Activated T-helper 1 cell treated with anti-CD3 and anti-CD28 coated beads, Interleukin-12 subunit alpha, Interleukin-12 subunit beta, Interleukin-2, Interleukin-4 antibody, amounts not matched to agents 30 ng/mL and 10 ng/mL and 1 ng/mL, durations not matched to agents 14 hours and 24 hours and 36 hours (primary cell): ENCODE measurements at places on chromosomes 5 and 9. TPM values are rescaled to one million over a fixed set of nuclear protein-coding genes. Genes with fewer than 3 reads are reported as not detected.

GRCh38 chr9:77291714-77292113 is 114.4 kb downstream of the VPS13A start:
- H3K27me3 ChIP-seq, result no peaks in the 10 kb centered on the region
- no peak overlapping the region for H3K4me3 ChIP-seq
- H3K4me1 ChIP-seq, result peaks cover 3% of the 10 kb centered on the region
- no peak for DNase-seq
- H3K36me3 ChIP-seq, result peaks cover 25% of the 10 kb centered on the region

- no peaks in the 10 kb centered on the region for H3K36me3 ChIP-seq
- no peaks in the 10 kb centered on the region for H3K4me1 ChIP-seq
- no peak overlapping the region for H3K27ac ChIP-seq
These were observed 38.9 kb upstream of the FGF1 start for GRCh38 chr5:142724821-142725220.

DNA sequence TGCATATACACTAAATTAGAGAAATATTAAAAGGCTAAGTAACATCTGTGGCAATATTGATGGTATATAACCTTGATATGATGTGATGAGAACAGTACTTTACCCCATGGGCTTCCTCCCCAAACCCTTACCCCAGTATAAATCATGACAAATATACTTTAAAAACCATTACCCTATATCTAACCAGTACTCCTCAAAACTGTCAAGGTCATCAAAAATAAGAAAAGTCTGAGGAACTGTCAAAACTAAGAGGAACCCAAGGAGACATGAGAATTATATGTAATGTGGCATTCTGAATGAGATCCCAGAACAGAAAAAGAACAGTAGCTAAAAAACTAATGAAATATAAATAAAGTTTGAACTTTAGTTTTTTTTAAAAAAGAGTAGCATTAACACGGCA is 7.3 kb upstream of the IFNB1 start:
- no peak for DNase-seq
- no peak overlapping the region for H3K27ac ChIP-seq
- no peaks in the 10 kb centered on the region for H3K36me3 ChIP-seq
- no peak overlapping the region for H3K4me3 ChIP-seq
- peaks cover 28% of the 10 kb centered on the region for H3K4me1 ChIP-seq

- H3K4me3 ChIP-seq, result no peak overlapping the region
- H3K27ac ChIP-seq, result no peak overlapping the region
- no peaks in the 10 kb centered on the region for H3K4me1 ChIP-seq
- no peaks in the 10 kb centered on the region for H3K36me3 ChIP-seq
- H3K27me3 ChIP-seq, result peaks cover 2% of the 10 kb centered on the region
These were observed 136.5 kb upstream of the KLF4 start for GRCh38 chr9:107626118-107626517.

GRCh38 chr9:115116421-115117284 is 1.3 kb downstream of the TNC start:
- H3K36me3 ChIP-seq, result no peaks in the 10 kb centered on the region
- DNase-seq, result no peak
- H3K27me3 ChIP-seq, result peaks cover 68% of the 10 kb centered on the region

- H3K4me3 ChIP-seq, result no peak overlapping the region
- H3K27me3 ChIP-seq, result no peaks in the 10 kb centered on the region
- H3K27ac ChIP-seq, result no peak overlapping the region
- no peaks in the 10 kb centered on the region for H3K36me3 ChIP-seq
- peaks cover 18% of the 10 kb centered on the region for H3K4me1 ChIP-seq
These were observed 96.5 kb upstream of the CAST start for GRCh38 chr5:96565582-96566265.

DNA sequence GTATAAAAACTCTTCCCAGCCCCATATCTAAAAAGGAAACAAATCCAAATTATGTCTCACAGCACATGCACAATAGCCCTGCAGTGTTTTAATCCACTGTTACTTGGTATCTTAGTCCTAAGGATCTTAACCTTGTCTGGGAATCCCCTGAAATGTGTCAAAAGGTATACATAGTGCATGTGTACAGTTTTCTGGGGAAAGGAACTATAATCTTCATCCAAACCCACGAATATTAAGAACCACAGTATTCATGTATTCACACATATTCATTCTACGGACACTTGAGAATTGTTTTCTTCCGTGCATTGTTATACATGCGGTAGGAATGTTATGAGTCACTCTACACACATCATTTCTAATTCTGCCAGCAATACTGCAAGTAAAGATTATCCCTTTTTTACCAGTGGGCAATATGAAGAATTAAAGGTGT is 47.8 kb upstream of the SNX2 start:
- H3K4me1 ChIP-seq, result peaks cover 5% of the 10 kb centered on the region
- no peaks in the 10 kb centered on the region for H3K36me3 ChIP-seq
- peaks cover 4% of the 10 kb centered on the region for H3K27me3 ChIP-seq
- DNase-seq, result no peak

DNA sequence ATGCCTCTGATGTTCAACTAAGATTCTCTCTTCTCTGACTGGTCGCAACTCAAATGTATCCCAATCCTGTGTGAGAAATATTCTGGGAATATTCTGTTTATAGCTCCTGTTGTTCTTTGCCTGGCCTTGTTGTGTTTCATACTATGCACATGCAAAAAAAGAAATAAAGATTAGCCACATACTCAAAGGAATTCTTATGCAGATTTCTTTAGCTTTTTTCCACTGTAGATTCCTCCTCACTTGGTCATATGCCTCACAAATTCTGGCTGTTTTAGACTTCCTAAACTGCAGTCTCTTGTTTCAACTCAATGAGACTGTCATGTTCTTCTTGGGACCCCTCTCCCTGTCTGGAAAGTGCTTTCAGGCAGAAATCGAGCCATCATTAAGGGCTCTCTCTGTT is 217.5 kb upstream of the SH3GL2 start:
- no peaks in the 10 kb centered on the region for H3K36me3 ChIP-seq
- H3K27ac ChIP-seq, result no peak overlapping the region
- no peaks in the 10 kb centered on the region for H3K4me1 ChIP-seq
- H3K4me3 ChIP-seq, result no peak overlapping the region
- no peaks in the 10 kb centered on the region for H3K27me3 ChIP-seq

DNA sequence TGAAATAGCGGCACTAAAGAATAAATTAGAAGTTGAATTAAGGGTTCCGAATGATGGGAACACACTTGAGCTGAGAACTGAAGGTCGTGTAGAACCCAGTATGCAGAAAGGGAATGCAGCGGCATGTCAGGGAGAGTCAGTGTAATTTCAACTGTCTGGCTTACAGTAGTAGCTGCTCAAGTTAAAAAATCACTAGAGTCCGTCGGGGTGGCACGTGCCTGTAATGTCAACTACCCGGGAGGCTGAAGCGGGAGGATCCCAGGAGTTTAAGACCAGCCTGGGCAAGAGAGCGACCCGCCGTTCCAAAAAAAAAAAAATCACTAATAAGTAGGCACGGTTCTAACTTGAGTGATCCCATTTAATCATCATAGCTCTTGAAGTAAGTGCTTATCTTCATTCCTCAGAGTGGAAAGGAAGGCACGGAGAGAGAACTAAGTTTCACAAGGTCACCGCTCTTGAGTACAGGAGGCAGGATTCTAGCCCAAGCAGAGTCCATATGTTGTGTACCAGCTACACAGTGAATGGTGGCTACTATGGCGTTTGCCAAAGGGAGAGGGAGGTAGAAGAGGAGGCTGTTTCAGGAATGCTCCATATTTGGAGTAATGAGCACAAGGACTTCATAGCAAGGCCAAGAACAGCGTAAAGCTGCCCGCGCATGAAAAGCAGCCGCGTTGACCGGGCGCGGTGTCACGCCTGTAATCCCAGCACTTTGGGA is 831 bp downstream of the RMRP start:
- H3K27ac ChIP-seq, result peak overlapping the region; percentile 99
- H3K4me1 ChIP-seq, result peaks cover 56% of the 10 kb centered on the region
- H3K27me3 ChIP-seq, result peaks cover 2% of the 10 kb centered on the region
- peak overlapping the region; percentile 84 for H3K4me3 ChIP-seq

GRCh38 chr9:108867829-108868228 is 5.8 kb downstream of the ACTL7A start:
- DNase-seq, result no peak
- H3K27ac ChIP-seq, result no peak overlapping the region
- H3K27me3 ChIP-seq, result no peaks in the 10 kb centered on the region
- H3K4me3 ChIP-seq, result no peak overlapping the region
- peaks cover 34% of the 10 kb centered on the region for H3K36me3 ChIP-seq
- H3K4me1 ChIP-seq, result no peaks in the 10 kb centered on the region

- H3K27ac ChIP-seq, result no peak overlapping the region
- H3K4me3 ChIP-seq, result no peak overlapping the region
- peaks cover 4% of the 10 kb centered on the region for H3K36me3 ChIP-seq
- H3K4me1 ChIP-seq, result peaks cover 46% of the 10 kb centered on the region
- no peak for DNase-seq
- no peaks in the 10 kb centered on the region for H3K27me3 ChIP-seq
These were observed 58.3 kb upstream of the PLPP1 start for GRCh38 chr5:55593115-55593472.

GRCh38 chr5:50715001-50715400 is 48.6 kb downstream of the PARP8 start:
- peaks cover 55% of the 10 kb centered on the region for H3K4me1 ChIP-seq
- H3K4me3 ChIP-seq, result no peak overlapping the region
- no peak for DNase-seq
- no peaks in the 10 kb centered on the region for H3K27me3 ChIP-seq
- H3K36me3 ChIP-seq, result peaks cover 29% of the 10 kb centered on the region
- H3K27ac ChIP-seq, result peak overlapping the region; percentile 11

DNA sequence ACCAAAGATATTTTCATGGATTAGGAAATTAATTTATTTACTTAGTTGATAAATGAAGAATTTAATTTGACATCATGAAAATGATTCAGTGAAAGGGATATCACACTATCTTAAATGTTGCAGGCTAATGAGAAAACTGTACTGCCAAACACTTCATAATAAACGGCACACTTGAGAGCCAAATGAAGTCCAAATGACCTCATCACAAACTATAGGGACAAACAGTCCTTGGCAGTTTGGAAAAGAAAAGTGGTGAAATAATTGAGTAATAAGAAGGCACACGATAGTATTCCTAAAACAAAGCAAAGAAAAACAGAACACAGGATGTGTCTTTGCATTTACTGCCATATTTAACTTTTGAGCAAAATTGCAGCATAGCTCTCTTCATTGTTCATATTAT is 116.9 kb upstream of the TLR4 start:
- DNase-seq, result no peak
- no peaks in the 10 kb centered on the region for H3K27me3 ChIP-seq
- no peak overlapping the region for H3K27ac ChIP-seq
- H3K36me3 ChIP-seq, result no peaks in the 10 kb centered on the region
- H3K4me1 ChIP-seq, result no peaks in the 10 kb centered on the region

DNA sequence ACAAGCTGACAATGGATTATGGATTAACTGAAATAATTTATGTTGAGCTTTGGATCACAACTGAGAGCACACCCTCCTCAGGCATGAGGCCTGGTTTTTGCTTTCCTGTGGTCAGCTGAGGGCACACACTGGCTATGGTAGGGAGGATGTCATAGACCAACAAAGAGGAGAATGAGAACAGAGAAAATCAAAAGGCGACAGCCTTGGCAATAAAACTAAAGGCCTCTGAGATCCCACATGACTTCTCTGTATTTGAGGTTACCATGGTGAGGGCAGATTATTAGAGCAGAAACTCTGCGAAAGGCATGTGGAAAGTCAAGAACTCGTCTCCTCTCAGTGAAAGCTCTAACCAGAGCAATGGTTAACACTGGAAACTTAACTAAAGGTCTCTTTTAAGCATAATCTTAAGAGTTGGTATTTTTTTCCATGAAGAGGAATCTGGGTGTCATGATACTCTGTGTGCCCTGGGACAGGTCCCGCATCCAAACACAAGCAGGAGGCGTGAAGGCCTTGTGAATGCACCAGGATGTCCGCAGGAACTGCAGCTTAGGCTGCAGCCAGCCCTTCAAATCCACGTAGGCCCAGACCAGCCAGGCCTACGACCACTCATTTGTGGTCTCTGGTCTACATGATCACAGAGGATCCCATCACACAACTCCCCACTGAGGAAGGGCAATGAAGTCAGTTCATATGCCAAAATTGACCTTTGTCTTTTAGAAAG is 12.4 kb upstream of the MEIKIN start:
- no peak overlapping the region for H3K27ac ChIP-seq
- H3K4me3 ChIP-seq, result no peak overlapping the region
- peaks cover 7% of the 10 kb centered on the region for H3K27me3 ChIP-seq

- peaks cover 6% of the 10 kb centered on the region for H3K4me1 ChIP-seq
- H3K36me3 ChIP-seq, result peaks cover 3% of the 10 kb centered on the region
- no peak overlapping the region for H3K27ac ChIP-seq
- no peak overlapping the region for H3K4me3 ChIP-seq
These were observed 864.0 kb upstream of the ACO1 start for GRCh38 chr9:31520301-31521085.

DNA sequence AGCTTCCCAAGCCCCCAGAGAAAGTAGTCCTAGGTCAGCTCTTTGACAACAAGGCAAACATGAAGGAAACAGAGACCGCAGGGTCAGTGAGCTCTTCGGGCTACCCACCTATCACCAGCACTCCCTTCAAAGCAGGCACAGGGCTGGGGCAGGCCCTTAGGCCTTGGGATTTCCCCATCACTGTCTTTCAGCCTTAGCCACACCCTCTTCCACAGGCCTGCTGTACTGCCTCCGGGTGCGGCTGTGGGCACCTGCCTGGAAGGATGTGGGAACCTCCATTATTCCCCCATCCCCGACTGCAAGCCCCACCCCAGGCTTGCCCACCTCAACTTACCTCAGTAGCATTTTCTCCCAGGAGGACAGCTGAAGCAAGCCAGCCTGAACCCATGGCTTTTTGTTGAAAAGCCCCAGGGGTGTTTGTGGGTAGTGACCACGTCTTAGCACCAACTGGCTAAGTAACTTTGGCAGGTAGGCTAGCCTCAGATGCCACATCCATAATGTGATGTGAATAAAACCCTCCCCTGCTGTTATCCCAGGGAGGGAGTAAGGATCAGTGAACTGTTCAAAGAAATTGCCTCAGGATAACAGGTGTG is 100.2 kb downstream of the PIK3R1 start:
- H3K4me1 ChIP-seq, result peaks cover 18% of the 10 kb centered on the region
- H3K36me3 ChIP-seq, result no peaks in the 10 kb centered on the region
- DNase-seq, result peak; percentile 39
- no peak overlapping the region for H3K4me3 ChIP-seq
- no peak overlapping the region for H3K27ac ChIP-seq

GRCh38 chr5:59380350-59380951 is 513.1 kb downstream of the PDE4D start:
- peaks cover 4% of the 10 kb centered on the region for H3K4me1 ChIP-seq
- no peak overlapping the region for H3K27ac ChIP-seq
- H3K27me3 ChIP-seq, result peaks cover 10% of the 10 kb centered on the region
- no peak overlapping the region for H3K4me3 ChIP-seq

ENHO gene
- not detected in 2 replicates for total RNA-seq

INSL6 gene
- not detected in 2 replicates for total RNA-seq

SEMA5A gene
- total RNA-seq, result 0.12 TPM in 1 of 2 replicates, not detected in the other

PCDHB7 gene
- total RNA-seq, result not detected in 2 replicates

SLC1A3 gene
- not detected in 2 replicates for total RNA-seq

C9 gene
- not detected in 2 replicates for total RNA-seq

OBP2B gene
- total RNA-seq, result not detected in 2 replicates

HACD4 gene
- total RNA-seq, result 2.7 and 3.0 TPM in 2 replicates
